ENCODE measurements at places on chromosomes 12 and 14.

DNA sequence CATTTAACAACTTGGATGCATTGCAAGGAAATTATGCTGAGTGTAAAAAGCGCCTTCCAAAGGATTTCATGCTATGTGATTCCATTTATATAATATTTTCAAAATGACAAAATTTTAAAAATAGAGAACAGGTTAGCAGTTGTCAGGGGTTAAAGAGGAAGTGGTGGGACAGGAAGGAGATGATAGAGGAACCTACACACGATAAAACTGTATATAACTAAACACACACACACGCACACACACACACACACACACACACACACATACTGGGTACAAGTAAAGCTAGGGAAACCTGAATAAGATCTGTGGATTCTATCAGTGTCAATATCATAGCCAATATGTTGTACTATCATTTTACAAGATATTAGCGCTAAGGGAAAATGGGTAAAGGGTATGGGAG is 17.2 kb downstream of the TTC9 start:
- DNase-seq = no peak

DNA sequence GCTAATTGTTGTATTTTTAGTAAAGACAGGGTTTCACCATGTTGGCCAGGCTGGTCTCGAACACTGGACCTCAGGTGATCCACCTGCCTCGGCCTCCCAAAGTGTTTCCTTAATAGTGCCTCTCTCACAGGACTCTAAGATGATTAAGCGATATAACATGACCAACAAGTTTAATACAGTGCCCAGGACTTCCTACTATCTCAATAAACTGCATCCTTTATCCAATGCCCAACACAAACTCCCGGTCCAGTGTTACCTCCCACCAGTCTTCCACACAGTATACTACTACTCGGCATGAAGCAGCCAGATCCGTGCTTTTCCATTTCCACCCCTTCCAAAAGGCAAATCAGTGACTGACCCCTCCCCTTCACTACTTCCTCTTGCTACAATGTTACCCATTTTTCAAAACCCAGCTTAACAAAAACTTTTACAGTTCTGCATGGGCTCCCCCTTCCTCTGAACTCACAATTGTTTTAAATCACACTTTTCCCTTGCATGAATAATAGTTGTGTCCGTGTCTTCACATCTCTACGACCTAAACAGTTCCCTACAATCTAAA is 900 bp downstream of the NOP2 start:
- no peak for DNase-seq

DNA sequence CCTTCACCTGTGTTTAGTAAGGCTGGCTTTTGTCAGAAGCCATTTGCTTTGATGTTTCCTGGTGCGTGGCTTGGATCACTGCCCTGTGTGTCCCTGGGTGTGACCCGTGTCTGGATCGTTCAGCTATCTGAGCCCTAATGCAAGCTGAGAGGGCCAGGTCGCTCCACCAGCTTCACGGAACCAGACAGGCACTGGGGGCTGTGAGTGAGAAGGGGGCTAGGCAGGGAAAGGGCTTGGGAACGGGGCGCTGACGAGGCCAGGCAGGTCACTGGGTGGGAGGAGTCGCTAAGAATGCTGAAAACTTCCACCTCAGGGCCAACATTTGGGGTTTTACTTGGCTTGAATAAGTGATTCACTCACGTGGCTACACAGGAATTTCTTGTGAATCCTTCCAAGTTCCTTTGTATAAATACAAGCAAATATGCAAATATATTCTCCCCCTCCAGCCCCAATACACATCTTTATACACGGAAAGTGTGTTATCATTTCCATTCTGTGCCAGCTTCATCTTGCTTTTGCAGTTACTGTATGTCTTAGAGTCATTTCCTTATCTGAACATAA is 24.2 kb upstream of the MMP17 start:
- no peak for DNase-seq

- DNase-seq = no peak
Observed at GRCh38 chr12:42213954-42214426, 24.1 kb downstream of the YAF2 start.
